ENCODE measurements at places on chromosomes 16 and 17. TPM values are rescaled to one million over a fixed set of nuclear protein-coding genes. Genes with fewer than 3 reads are reported as not detected.
A peak's percentile ranks its signal among the peaks of the same experiment; 100 is the strongest.

- DNase-seq, result peak; percentile 31
These were observed at the start of gene TNFRSF12A for GRCh38 chr16:3020247-3020603. Gene TNFRSF12A (plus strand): TSS chr16:3020368. CDS start chr16:3020398, 30 bp downstream.

DNA sequence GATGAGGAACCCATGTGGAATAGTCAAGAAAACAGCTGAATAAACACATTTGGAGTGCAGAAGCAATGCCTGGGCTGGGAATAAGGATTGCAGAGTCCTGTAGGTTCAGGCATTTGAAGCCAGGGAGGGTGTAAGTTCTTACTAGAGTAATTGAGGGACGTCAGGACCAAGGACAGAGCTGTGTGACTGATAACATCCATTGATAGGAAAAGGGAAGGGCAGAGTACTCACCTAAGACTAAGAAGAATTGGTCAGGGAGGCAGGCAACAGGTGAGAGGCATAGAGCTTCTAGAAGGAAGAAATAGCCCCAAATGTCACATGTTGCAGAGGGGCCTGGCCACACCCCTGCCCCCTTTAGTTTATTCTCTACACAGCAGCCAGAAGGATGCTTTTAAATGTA is 79.8 kb upstream of the TMEM132E start:
- DNase-seq, result no peak

DNA sequence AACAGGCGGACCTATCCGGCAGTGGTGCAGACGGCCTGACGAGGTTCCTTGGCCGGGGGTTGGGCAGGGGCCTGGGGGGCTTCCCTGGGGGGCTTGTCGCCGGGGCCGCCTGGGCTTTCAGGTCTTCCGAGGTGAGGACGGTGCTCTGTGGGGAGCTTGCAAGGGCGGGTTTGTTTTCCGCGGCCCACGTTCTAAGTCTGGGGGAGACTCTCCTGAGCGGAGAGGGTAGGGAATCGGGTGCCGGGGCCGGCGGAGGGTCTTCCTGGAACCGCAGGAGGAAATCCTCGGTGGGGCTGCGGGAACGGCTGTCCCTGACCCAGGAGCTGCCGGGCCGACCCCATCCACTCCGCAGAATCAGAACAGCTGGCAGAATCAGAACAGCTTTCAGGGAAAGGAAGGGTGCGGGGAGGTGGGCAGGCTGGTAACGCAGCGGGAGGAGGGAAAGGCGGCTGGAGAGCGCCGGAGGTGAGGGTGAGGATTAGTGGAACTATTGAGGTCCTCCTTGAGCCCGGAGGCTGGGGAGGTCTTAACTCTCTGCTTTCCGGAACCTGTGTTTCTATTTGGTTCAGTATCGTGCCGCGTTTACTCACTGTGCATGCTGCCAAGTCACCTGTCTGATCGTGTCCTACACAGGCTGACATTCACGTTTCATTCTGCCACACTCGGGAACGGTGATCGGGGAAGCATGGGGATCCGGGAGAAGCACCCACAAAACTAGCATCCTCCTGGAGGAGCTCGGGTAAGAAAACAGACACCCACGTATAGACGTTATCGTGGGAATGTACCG is 28.9 kb downstream of the CPSF4L start:
- DNase-seq, result no peak

GRCh38 chr17:50214976-50215760 is 13.7 kb upstream of the COL1A1 start:
- no peak for DNase-seq

- no peak for DNase-seq
These were observed 31.8 kb downstream of the CCL4 start for GRCh38 chr17:36135465-36135864.

Gene CIBAR2
- not detected for total RNA-seq

Gene NT5M
- 2.5 TPM for total RNA-seq

Gene WFDC1
- total RNA-seq, result not detected

Gene HYDIN
- total RNA-seq, result not detected

Gene OR2C1
- not detected for total RNA-seq

Measured in T-helper 17 cell (primary cell).